Sigmoid colon (tissue), 7 donors: ENCODE measurements at places on chromosomes 7 and 10.

- no peak for DNase-seq
Measured at GRCh38 chr10:133421336-133422222, 2.8 kb downstream of the SPRN start.

DNA sequence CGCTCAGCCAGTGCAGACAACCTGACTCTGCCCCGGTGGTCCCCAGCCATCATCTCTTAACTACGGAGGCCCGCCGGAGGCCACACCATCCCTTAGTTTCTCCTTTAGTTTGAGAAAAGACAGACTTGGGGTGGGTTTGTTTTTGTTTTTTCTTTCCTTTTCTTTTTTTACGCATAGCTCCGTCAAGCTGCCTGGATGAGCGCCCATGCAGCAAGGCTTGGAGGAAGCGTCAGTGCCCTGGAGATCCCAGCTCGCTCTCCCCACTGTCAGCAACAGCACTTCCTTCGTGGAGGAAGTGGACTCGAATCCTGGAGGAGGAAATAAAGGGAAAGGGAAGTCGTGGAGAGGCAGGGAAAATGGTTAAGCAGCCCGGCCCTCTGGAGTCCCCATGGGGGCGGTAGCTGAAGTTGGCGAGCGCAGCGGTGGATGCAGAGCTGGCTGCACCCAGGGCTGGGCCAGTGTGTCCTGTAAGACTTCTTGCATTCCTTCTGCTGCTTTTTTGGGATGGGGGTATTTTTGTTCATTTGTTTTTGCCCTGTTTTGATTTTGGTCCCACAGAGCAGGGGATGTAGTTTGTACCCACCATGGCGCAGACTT, 35.9 kb upstream of the GJD4 start:
- DNase-seq, result no peak

- DNase-seq, result peak; percentile 79
Measured at GRCh38 chr7:85186521-85187241, at the start of gene SEMA3D. Gene SEMA3D (minus strand): TSS chr7:85187056. CDS start chr7:85121891, 65,165 bp downstream.

DNA sequence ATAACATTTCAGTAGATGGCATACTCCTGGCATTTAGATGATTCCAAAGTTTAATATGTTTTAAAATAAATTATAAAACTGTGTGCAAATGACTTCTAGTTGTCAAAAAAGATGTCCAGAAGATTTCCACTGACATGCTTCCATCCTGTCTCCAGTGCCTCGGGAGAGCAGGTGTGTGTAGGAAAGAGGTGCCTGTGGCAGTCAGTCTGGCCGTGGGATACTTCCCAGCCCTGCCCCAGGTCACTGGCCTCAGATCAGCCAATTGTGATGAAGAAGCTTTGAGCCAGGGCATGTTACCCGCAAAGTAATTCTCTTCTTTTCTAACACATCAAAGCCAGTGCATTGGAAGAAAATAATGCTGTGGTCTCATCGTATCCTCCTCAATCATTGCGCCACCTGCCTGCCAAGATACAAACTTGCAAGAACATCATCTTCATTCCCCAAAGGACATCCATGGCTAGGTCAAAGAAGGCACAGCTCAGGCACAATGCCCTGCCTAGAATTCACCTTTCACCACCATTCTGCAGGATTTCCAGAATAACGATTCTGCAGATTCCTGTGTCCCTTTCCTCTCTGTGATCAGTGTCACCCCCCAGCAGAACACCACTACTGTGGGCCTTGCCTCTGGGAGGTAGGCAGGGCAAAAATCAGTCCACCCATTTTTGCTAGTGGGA, 6.3 kb upstream of the KCNMA1 start:
- no peak for DNase-seq

DNA sequence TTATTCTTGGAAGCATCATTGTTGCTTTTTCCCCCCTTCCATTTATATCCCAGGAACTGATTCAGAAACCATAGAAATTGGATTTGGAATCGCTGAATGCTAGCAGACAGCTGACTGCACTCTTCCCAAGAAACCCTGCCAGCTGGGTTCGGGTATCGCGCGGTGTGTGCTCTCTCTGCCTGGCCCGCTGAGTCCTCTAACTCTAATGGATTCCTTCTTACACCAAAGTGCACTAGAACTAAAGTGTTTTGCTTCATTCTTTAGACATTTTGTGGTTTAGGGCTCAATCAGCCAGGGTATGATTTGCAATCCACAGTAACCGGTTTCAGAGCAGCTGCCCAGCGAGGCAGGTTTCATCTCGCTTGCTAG, 92.2 kb downstream of the EGFR start:
- DNase-seq, result no peak

DNA sequence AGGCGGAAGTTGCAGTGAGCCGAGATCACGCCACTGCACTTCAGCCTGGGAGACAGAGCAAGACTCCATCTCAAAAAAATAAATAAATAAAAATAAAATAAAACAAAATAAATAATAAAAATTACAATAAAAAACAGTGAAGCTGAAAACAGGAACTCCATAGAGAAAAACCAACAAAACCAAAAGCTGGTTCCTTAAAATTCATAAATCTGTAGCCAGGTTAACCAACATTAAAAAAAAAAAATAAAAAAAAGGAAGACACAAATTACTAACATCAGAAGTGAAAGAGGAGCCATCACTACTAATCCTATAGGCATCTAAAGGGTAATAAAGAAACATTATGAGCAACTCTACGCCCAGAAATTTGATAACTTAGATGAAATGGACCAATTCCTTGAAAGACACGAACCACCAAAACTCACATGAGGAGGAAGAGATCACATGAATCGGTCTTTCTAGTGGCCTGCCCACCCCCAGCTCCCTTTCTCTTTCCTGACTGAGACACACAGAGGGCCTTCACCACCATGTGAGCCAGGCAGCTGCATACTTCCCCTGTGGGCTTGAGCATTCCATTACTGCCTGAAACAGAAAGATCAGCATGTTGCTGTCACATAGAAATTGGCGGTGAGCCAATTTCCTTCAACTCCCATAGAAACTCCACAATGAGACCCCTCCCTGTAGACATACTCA, 208.7 kb downstream of the MAD1L1 start:
- peak; percentile 54 for DNase-seq

GRCh38 chr7:154853063-154853726, 149.7 kb downstream of the PAXIP1 start:
- peak; percentile 49 for DNase-seq

DNA sequence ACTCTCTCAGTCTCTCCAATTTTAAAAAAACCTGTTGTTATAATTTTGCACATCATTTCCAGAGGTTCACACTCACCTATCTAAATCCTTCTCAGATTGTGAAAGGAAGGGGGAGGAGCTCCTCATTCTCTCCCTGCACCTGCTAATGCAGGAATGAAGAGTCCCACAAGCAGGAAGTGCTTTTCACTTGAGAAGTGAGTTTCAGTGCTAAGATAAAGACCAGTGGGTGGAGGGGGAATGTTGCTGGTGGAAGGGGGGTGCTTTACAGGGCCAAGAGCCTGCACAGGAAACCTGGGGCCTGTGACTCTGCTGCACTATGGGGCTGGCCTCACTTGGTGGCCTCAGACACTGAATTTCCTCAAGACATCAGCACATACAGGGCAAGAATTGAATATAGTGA, 176.4 kb downstream of the PTPN20 start:
- DNase-seq, result no peak

DNA sequence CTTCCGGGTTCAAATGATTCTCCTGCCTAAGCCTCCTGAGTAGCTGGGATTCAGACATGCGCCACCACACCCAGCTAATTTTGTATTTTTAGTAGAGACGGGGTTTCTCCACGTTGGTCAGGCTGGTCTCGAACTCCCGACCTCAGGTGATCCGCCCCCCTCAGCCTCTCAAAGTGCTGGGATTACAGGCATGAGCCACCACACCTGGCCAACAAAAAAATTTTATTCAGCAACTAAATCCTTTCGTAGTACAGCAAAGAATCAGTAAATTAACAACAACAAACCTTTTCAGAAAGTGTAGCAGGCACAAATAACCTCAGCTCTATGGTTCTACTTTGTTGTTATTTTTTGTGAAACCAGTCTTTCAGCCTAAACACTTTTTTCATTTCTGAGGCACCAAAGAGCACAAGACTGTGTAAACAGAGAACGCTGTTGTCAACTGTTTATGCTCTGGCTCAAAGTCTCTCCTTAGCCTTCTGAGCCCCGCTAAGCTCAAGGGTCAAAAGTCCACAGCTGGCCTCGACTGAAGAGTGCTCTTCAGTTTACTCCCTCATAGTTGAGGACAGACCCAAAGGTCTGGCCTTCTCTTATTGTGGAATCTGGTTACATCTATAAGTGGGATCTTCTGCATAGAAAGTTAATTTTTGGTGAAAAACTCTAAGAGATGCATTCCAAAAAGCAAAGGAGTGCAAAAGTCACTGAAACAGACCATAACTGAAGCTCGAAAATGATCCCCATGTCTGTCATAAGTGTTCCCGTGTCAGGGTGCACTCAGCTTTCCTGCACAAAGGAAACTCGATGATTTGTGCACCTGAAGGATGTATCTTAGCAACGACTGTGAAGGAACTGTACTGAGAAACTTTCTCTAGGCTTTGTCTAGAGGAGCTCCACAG, 24.6 kb upstream of the DDX50 start:
- DNase-seq, result no peak

- no peak for DNase-seq
Measured at GRCh38 chr10:72375173-72375572, 20.5 kb upstream of the DNAJB12 start.

DNA sequence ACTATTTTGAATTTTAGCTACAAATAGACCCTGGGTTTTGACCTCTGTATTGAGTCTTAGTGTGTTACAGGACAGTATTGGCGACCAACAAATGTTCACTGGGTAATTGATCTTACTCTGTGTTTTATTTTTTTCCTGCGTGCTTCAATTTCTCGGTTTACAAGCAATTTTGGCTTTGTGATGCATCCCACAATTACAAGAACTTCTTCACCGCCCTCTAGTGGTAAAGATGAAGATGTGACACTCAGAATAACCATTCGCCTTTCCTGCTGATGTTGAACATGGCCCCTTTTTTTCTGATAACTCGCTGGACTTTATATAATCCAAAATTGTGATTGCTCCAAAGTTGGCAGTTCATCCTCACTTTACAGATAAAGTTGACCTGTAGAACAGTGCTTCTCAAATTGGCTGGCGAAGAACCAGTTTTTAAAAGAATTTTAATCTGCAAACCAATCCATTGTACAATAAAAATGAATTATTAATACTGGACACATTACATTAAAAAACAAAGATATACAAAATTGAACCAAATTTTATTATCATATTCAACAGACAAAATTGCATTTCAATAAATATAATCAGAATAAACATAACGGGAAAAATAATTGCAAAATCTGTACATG, 20.2 kb upstream of the SMC3 start:
- no peak for DNase-seq

- DNase-seq, result no peak
Measured at GRCh38 chr7:152451356-152451755, 15.6 kb upstream of the KMT2C start.

DNA sequence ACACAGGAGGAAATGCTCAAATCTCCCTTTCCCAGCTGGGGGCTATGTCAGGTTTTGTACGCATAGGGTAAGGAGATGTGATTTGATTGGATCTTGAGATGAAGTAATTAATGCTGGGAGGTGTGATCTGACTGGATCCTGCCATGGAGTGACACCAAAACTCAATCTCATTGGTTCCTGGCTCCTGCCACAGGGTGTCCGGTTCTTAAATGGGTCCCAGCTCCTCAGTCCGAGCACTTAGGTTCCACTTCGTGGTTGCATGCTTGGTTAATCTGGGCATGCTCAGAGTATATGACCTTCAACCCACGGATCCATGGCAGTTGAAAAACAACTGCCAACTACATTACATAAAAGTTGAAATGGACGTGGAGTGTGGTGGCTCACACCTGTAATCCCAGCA, 3.1 kb upstream of the ZNF12 start:
- DNase-seq, result no peak

GRCh38 chr10:11261687-11262493, 244.2 kb downstream of the CELF2 start:
- no peak for DNase-seq

GRCh38 chr7:11355399-11356005, 381.8 kb downstream of the PHF14 start:
- DNase-seq, result no peak

DNA sequence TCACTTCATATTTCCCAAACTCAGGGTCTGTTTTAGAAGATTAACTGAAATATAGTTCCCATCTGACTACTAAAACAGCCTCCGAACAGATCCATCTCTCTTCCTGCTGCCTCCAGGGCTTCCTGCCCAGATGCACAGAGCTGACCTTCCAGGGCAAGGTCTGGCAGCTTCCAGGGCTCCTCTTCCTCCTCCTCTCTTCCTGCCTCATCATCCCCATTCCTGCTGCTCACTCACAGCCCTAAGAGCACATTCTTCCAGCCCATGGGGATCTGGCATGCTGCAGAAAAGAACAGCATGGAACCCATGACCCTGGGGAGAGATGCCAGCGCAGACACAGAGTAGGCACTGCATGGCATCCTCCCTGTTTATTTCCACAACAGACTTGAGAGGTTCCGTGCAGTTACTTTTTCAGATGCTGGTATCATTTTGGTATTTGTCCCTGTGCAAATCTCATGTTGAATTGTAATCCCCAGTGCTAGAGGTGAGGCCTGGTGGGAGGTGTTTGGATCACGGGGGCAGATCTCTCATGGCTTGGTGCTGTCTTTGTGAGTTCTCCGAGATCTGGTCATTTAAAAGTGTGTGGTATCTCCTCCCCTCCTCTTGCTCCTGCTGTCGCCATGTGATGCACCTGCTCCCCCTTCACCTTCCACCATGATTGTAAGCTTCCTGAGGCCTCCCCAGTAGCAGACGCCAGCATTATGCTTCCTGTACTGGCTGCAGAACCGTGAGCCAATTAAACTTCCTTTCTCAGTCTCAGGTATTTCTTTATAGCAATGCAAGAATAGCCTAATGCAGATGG, 4.4 kb downstream of the PKD1L1 start:
- no peak for DNase-seq

GRCh38 chr7:12256090-12256489, 45.0 kb downstream of the TMEM106B start:
- no peak for DNase-seq
